ENCODE measurements at places on chromosomes 7 and 10.

GRCh38 chr10:132109341-132110110 is 43.8 kb downstream of the JAKMIP3 start:
- DNase-seq = no peak

DNA sequence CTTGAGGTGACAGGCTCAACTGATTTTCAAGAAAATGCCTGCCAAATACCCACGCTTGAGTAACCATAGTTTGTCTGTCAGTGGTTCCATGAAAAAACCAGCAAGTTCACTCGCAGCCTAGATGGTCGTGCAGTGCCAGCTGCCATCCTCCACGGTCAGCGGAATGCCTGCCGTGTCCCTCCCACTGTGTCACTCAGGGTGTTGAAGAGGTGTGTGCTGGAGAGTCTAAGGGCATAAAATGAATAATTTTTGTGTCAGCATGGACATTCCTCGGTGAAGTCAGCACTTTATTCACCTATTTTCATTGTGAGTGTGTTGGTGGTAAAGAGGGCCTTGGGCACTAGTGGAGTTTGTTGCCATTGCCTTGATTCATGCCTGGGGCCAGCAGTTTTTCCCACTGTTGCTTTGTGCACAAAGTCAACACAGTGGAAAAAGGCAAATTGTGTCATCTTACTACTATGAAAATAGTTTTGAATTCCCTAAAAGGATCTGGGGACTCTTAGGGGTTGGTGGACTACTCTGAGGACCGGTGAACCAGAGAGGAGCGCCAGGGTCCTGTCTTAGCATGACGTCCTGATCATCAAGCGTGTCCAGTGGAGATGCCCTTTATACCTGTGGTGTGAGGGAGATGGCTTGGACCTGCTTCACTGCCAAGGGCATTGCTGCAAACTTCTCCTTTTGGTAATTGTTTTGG is 17.6 kb downstream of the MINDY4 start:
- no peak for DNase-seq

DNA sequence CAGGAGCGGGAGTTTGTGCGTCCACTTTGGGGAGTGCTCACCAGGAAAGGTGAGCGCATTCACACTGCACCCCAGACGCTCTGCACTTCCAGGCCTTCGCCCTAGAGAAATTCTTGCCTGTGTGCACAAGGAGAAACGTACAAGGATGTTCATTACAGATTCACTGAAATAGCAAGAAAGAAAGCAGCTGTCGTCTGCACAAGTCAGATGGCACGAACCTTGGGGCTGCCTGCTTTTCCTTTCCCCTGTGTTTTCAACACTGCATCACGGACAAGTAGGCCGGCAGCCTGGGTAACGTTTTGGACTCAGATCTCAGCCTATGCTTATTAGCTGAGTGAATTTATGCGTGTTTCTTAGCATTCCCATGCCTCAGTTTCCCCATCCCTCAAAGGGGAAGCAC is 546.8 kb upstream of the FOXK1 start:
- no peak for DNase-seq

GRCh38 chr7:152180587-152180986 is 155.1 kb downstream of the GALNT11 start:
- DNase-seq = no peak

DNA sequence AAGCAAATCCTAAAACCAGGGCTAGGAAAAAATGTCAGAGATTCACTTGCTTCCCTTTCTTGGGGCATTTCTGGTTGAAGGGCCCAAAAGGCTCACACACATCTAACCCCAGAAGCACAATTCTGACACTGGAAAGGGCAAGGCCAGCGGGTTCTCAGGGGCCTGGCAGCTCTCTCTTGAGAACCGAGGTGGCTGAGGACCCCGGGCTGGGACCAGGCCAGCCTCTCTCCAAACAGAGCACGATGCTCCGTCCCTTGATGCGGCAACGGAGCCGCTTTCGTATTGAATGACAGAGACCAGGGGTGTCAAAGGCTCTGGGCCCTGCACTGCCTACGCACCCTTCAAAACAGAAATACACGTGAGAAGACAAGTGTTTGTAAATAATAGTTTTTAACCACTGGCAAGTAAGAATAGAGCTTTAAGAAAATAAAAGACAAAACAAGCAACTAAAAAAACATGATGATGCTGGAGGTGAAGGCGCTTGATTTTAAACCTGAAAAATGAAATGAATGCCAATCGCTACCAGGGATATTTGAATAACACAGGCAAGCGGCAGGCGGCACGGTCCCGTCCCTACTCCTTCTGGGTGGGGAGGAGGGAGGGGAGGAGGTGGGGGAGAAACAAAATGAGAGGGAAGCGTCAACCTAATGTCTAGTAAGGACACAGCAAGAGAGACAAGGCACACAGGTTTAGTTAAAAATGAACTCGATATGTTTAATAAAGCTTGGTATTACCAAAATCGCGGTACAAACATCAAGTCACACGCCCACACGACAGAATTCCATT is 68.0 kb downstream of the SLC29A4 start:
- no peak for DNase-seq

DNA sequence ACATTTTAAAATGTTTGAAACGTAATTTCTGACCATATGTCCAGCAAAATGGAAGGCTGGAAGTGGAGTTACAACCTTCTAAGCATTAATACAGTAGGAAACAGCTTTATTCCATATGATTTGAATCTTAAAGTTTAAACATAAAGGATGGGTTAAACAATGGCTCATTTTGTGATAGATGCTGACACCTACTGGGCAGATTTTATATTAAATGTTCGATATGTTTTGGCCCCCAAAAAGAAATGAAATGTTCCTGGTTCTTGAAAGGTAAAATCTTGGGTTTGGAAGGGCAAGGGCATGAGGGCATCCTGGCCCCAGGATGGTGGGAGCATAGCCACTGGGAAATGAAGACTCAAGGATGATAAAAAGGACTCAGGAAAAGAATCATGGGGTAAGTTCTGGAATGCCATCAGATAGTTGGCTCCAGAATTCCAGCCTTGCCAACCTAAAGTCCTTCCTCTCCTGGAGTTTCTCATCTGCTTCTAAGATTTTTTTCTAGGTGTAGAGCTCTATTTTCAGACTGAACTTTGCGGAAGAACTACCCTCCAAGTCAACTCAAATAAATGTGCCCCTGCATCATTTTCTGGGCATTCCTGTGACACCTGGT is 34.6 kb upstream of the SLC35G1 start:
- no peak for DNase-seq

DNA sequence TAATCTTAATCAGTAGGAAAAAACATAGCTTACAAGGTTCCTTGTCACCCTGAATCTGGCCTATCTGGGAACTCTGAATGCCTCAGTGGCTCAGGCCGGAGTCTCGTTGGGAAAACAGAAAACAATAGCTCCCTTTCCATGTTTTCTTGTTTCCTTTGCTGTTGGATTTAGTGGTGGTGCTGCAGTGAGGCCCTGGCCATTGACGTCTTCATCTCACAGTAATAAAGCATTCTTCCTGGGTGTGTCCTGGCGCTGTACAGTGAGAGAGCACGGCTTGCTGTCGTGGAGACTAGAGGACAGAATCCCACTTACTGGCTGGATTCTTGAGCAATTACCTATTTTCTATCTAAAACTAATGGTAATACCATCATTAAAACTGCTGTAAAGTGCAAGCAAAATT is 1.3 kb upstream of the SPOCK2 start:
- DNase-seq = no peak

GRCh38 chr10:117133273-117134055 is 4.6 kb downstream of the VAX1 start:
- no peak for DNase-seq

- DNase-seq = no peak
Observed at GRCh38 chr7:147990079-147990478, 600.5 kb upstream of the C7orf33 start.

- no peak for DNase-seq
Observed at GRCh38 chr10:5744849-5745248, 60.2 kb downstream of the TASOR2 start.

GRCh38 chr10:92965314-92965713 is 95.3 kb upstream of the CYP26C1 start:
- no peak for DNase-seq

GRCh38 chr7:83413424-83413823 is 235.5 kb downstream of the SEMA3E start:
- DNase-seq = no peak

GRCh38 chr7:99557940-99558305 is 519 bp upstream of the ZNF655 start:
- no peak for DNase-seq

DNA sequence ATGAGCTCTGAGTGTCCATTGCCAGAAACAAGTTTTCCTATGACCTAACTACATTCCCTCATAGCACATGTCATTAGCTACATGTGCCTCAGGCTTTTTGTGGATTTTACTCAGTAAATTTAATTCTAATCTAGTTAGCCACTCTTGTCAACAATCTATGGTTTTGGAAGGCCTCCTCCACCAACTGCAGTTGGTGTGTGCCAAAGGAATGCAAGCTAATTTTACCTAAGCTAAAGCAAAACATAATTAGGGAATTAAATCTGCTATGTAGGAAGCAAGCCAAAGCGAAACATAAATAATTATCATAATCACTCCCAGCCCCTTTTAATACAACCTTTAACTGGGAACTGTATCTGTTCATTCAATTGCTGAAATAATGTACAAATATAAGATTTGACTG is 3.5 kb upstream of the CTTNBP2 start:
- no peak for DNase-seq

DNA sequence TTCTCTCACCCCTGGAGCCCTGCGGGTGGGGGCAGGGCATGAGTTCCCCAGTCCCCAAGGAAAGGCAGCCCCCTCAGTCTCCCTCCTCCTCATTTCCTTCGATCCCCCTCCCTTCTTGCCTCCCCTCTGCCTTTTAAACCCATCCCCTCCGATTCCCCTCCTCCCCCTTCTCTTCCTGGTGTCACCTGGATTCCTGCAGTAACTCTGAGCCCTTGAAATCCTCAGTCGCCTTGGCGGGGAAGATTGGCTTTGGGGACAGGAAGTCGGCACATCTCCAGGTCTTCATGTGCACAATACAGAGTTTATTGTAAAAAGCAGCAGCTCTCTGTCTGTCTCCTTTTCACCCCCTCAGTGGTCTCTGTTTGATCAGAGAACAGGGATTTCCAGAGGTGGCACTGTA is 1.3 kb upstream of the MUC12 start:
- no peak for DNase-seq

- DNase-seq = no peak
Observed at GRCh38 chr7:39582536-39582935, 16.3 kb downstream of the YAE1 start.

DNA sequence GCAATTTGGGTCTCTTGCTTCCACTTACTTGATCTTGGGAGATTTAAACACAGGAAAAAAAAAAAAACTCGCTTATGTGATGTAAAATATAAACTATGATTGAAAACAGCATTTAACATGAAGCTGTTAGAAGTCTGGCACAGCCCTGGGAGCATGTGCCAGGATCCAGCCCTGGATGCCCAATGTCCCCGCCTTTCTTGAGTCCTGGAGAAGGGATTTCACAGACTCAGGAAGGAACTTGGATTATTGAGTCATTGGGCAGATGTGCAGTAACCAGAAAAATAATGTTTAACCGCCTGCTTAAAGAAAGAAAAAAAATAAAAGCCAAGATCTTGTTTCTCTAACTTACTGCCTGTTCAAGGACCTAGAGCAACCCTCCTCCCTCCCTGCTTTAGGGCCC is 3.7 kb upstream of the JCAD start:
- no peak for DNase-seq

- no peak for DNase-seq
Observed at GRCh38 chr7:134255814-134256213, 60.9 kb downstream of the SLC35B4 start.

DNA sequence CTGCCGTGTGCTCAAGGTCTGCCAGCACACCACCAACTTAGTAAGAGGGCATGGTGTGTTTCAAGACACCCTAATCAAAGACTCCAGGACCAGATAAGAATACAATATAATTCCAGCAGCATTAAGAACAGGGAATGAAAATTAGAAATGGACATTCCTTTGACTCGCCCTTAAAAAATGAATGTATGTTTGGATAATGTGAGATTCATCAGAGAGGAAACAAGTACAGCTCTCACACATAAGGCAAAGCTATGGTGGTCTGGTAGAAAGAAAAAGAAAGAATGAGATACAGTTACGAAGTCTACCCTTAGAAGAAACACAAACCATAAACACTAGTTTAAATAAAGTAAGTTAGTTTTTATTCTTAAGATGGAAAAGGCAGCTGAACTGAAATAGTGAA is 174.8 kb upstream of the ANK3 start:
- no peak for DNase-seq

Data from stimulated activated CD4-positive, alpha-beta T cell treated with anti-CD3 and anti-CD28 coated beads, Interleukin-1b, Interleukin-23, amount 100 ng/mL, for 1 hour (primary cell).